ENCODE measurements at places on chromosomes 6 and 20.

DNA sequence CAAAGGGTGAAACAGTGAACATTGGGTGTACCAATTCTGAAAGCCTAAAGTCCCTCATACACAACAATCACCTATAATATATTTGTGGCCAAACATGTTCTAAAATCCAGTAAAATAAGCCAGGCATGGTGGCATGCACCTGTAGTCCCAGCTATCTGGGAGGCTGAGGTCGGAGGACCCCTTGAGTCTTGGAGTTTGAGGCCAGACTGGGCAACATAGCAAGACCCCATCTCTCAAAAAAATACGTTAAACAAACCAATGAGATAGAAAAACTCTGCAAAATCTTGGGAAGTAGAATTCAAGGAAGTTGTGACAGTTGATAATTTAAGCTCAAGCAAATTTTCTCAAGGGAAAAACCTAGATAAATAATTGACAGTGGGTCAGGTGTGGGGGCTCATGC, 92.6 kb downstream of the CAP2 start:
- no peak for DNase-seq

DNA sequence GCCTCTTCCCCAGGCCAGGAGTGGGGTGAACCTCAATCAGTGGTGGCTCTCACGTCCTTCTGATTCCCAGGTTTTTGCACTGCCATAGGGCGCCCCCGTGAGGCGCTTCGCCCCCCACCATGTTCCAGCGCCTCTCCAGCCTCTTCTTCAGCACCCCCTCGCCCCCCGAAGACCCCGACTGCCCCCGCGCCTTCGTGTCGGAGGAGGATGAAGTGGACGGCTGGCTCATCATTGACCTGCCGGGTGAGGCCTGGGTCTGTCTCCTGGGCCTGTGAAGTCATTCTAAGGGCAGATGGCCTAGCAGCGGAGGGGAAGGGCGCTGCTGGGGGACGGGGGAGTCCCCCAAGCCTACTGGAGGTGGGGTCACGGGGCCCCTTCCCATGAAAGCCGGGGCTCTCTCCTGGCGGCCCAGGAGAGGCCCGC, 4.5 kb downstream of the TP53INP2 start:
- no peak for DNase-seq

DNA sequence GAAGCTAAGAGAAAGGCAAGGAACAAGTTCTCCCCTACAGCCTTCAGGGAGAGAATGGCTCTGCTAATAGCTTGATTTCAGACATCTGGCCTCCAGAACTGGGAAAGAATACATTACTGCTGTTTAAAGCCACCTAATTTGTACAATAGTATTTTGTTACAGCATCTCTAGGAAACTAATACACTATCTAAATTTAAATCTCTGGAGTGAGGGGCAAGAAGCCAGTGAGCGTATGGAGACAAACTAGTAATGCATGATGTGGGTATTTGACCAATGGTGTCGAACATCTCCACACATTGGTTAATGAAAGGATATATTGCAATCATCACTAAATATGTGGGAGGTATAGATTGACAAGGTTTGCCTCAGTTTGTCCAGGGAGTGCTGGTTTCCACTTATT, 451.5 kb downstream of the EPM2A start:
- no peak for DNase-seq

- DNase-seq = no peak
Measured at GRCh38 chr20:34883087-34883688, 6.8 kb downstream of the ACSS2 start.

DNA sequence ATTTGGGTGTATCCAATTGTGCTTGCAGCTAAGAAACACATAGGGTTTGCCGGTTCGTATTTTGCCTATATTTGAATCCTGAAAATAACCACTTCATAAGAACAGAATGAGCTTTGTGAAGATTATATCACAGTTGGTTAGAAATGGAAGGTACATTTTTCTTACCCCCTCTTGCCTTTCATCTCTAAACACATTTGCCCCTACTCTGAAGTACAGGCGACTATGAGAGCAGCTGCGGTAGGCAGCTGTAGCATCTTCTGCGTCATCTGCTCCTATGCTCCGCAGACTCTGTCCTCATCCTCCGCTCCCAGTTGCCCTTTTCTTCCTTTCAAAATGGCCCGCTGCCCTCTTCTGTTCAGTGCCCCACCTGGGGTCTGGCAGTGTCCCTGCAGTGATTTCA, 47.6 kb upstream of the REV3L start:
- DNase-seq = no peak

DNA sequence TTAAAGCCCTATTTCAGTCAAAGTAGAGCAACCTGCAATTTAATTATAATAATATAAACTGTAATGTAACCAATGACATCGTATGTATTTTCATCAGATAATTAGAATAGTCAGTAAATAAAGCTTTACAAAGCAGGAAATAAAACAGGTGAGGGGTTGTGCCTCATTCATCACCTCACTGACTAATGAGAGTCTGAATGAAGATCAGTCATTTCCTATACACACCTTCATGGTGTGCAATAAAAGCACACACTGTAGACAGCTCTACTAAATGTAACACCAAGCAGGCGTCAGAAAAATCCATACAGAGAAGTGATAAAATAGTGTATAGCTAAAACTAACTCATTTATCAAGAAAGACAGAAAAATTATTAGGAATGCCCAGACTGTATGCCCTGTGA, 105.9 kb downstream of the MAN1A1 start:
- DNase-seq = no peak

GRCh38 chr6:166435574-166435973, 52.8 kb upstream of the MPC1 start:
- DNase-seq = no peak

DNA sequence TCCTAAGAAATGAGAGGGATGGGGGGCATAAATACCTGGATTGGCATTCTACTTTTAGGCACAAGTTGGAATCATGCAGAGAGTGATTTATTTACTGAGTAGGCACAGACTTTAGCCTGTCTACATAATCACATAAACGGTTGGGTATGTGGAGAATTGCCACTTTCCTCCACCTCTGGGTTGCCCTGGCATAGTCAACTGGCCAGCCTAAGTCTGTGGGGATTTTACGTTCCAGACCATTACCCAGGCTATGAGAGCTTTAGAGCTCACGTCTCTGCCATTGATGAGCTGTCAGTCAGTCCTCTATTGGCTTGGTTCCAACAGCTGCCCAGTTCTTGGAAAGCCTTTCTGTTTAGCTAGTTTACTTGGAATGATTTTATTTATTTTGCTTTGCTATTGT, 5.0 kb upstream of the BHLHE23 start:
- DNase-seq = no peak

GRCh38 chr6:8268606-8269005, 166.3 kb upstream of the EEF1E1 start:
- DNase-seq = no peak

DNA sequence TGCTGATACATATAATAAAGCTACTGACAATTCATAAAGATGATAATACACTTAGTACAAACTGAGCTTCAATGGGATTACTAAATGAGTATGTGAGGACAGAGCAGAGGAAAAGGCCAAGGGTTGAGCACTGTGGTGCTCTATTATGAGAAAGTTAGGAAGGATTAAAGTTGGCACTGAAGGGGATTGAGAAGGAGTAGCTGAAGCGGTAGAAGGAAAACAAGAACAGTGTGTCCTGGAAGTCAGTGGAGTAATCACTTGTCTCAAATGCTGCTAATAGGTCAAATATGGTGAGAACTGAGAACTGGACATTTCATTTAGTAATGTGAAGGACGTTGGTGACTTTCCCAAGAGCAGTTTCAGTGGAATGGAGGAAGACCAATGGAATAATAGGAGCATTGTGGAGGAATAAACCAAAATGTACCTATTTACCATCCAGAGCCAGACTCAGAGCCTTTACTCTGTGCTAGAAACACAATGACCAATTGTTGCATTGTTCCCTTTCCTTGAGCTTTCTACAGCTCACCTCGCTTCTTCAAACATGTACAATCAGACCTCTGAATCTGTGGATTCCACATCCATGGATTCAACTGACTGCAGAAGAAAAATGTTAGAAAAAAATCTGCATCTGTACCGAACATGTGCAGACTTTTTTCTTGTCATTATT, 255.9 kb downstream of the LAMA2 start:
- DNase-seq = no peak

DNA sequence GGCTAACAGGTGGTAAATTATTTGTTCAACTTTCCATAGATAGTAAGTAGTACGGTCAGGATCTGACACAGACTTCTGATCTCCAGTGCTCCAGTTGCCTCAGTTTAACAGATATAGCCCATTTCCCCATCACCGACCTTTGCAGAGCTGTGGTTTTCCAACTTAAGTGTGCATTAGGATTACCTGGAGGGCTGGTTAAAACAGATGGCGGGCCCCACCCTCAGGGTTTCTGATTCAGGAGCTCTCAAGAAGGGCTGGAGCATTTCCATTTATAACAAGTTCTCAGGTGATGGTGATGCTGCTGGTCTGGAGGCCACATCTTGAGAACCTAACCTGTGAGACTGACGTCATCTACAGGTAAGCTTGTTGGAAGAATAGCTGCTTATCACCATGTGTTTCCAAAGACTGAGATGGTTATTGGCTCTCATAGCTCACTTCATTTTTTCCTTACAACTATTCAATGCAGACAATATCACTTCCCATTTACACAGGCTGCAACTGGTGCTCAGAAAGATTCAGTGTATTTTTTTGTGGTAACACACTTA, 360.1 kb upstream of the CHD6 start:
- no peak for DNase-seq

GRCh38 chr20:32763202-32764004, 1.2 kb downstream of the DNMT3B start:
- no peak for DNase-seq

DNA sequence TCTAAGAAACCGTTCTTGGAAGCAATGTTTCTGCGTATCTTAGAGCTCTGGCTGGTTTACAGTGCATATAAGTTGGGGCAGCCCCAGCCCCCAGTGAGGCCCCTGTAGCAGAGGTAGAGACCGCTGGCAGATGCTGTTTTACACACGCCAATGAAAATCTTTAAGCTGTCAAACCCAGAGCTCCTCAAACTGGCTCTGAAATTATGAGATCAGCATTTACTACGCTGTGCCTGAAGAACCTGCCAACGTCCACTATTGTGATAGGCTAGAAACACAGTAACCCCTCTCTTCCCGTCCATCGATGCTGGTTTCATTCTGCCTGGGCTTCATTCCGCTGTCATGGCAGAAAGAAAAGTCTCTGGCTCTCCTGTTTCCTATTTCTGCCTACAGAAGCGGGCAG, 160.6 kb downstream of the SMOC2 start:
- no peak for DNase-seq

- no peak for DNase-seq
Measured at GRCh38 chr6:8059129-8059528, 5.1 kb downstream of the BLOC1S5 start.

DNA sequence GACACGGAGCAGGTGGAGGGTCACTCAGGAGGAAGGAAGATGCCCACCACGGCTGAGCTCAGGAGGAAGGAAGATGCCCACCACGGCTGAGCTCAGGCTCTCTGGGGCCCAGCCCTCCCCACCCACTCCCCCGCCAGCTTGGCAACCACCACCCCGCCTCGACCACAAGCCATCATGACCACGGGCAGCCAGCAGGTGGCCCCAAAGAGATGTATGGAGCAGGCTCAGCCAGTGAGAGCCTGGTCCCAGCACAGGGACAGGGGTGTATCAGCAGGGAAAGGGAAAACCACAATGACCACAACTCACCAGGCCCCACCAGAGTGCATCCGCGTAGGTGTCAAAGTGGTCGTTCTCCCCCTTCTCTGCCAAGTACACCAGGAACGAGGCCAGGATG, 30.4 kb downstream of the KCNQ2 start:
- DNase-seq = peak; percentile 86

GRCh38 chr6:106782536-106783285, 153.3 kb downstream of the QRSL1 start:
- DNase-seq = no peak
